ENCODE measurements at places on chromosomes 16 and 17. TPM values are rescaled to one million over a fixed set of nuclear protein-coding genes. Genes with fewer than 3 reads are reported as not detected.

Gene DHRS7C
- total RNA-seq, result not detected

DNA sequence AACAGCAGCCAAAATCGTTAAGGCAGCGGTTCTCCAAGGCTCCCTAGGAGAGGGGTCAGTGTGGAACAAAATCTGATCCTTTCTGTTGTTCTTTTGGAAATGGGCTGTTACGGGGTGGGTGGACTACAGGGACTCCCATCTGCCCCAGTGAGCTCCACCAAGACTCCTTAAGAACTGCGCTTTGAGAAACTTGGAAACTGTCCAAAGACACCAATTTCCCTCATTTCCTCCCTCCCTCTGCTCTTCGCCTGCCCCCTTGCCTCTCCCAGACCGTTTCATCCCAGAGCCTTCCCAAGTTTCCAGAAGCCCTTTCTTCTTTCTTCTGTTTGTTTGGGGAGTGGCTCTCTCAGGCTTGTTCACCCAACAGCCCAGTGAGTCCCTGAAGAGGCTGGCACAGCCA is 205.4 kb downstream of the COPRS start:
- no peaks in the 10 kb centered on the region for H3K4me1 ChIP-seq
- no peak overlapping the region for H3K4me3 ChIP-seq
- H3K27ac ChIP-seq, result no peak overlapping the region
- no peak for DNase-seq
- H3K27me3 ChIP-seq, result no peaks in the 10 kb centered on the region
- no peaks in the 10 kb centered on the region for H3K36me3 ChIP-seq

DNA sequence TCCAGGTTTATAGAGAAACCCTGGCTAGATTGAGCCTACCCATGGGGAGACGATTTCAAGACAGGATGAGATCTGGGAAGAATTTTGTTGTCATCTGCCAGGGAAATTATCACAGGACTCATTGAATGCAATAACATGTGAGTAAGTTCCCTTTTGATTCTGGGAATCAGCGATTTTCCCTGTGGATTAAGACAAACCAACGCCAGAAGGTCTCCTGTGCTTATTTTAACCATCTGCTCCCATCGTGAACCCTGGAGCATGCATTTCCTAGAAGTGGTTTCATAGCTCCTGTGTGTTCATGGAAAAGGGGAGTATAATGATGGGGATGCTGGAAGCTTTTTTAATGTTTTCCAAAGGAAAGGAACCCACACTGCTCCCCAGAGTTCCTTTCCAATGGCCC is 21.0 kb upstream of the ARHGAP44 start:
- H3K4me1 ChIP-seq, result no peaks in the 10 kb centered on the region
- DNase-seq, result no peak
- no peak overlapping the region for H3K4me3 ChIP-seq
- H3K27me3 ChIP-seq, result no peaks in the 10 kb centered on the region

DNA sequence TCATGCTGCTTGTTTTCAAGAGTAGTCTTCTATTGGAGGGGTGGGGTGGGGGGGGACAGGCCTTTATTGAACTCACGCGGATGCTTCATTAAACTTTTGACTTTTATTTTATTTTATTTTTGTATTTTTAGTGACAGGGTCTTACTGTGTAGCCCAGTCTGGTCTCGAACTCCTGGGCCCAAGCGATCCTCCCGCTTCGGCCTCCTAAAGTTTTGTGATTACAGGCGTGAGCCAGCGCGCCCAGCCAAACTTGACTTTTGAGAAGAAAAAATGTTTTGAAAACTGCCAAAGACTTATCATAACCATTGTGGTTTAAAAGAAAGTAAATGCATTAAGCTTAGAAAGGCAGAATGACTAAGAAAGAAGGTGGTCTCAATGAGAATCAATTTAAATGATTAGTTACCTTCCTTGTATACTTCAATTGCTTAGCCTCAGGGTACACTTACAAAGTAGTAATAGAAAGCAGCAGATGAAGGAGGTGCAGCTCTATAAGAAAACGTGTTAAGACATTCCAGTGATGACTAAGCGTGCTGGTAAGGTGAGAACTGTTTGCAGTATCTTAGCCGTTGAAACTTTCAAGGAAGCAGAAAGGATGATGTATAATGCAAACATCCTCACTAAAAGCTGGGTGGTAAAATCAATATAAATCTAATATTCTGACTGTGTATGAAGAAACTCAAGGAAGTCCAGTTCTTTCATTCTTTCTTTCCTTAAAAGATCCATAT is 1.2 kb downstream of the AP2B1 start:
- no peak for DNase-seq
- no peaks in the 10 kb centered on the region for H3K36me3 ChIP-seq
- no peak overlapping the region for H3K4me3 ChIP-seq
- H3K27ac ChIP-seq, result no peak overlapping the region

DNA sequence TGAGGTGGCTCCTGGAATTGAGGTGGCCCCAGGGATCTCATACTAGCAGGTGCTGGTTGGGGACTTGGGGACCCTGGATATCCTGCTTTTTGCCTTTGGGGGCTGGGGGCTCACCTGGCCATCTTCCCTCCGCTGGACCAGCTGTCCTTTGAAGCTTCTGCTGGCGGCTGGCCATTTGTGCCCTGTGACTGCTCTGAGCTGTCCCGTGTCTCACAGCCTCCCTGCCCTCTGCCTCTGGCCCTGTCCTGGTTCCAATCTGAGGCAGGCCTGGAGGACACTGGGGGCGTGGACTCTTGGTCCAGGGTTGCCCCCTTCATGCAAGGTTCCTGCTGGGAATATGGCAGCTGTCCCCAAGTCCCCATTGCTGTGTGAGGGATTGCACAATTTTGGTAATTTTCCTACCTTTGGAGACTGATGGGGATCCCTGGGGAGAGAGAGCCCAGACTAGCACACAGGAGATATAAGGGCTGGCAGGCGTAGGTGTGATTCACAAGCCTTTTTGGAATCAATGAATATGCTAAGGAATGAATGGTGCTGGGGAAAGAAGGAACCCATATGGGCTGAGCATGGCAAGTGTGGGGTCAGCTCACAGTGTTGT is 19.2 kb downstream of the ADCY7 start:
- no peak overlapping the region for H3K27ac ChIP-seq
- H3K4me3 ChIP-seq, result no peak overlapping the region
- H3K36me3 ChIP-seq, result no peaks in the 10 kb centered on the region
- no peaks in the 10 kb centered on the region for H3K4me1 ChIP-seq
- peak; percentile 50 for DNase-seq
- no peaks in the 10 kb centered on the region for H3K27me3 ChIP-seq

- H3K4me3 ChIP-seq, result peak within 1 kb of the TSS; percentile 48
- no peaks in the 10 kb centered on the region for H3K27me3 ChIP-seq
- peak; percentile 63 for DNase-seq
- peaks cover 5% of the 10 kb centered on the region for H3K4me1 ChIP-seq
These were observed at the start of gene CDH3 for GRCh38 chr16:68644715-68645493. TSS of gene CDH3 (plus strand) at chr16:68645310. CDS start at chr16:68645380, 70 bp downstream.

DNA sequence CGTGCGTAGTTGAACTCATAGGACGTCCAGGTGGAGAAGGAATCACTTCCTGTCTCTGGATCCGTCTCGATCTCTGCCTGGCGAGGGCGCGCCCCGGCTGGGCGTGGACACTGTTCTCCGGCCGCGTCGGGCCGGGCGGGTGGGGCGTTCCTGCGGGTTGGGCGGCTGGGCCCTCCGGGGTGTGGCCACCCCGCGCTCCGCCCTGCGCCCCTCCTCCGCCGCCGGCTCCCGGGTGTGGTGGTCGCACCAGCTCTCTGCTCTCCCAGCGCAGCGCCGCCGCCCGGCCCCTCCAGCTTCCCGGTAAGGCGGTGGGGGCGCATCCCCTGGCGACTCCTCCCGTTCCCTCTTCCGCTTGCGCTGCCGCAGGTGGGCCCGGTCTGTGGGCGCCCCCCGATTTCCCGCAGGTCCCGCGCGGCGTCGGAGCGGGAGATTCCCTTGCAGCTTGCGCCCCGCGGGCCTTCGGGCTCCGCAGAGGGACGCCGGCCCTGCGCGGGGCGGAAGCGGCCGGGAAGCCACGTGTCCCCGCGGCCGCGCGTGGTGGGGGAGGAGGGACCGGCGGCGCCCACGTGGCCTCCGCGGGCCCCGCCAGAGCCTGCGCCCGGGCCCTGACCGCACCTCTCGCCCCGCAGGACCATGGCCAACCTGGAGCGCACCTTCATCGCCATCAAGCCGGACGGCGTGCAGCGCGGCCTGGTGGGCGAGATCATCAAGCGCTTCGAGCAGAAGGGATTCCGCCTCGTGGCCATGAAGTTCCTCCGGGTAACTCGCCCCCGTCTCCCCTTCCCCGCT is at the start of gene NME2:
NME2 (plus strand) TSS at position 214 of the 789 bp plus-strand sequence; CDS start at position 634, 420 bp downstream.
- no peaks in the 10 kb centered on the region for H3K27me3 ChIP-seq
- DNase-seq, result peak; percentile 95
- peak within 1 kb of the TSS; percentile 90 for H3K27ac ChIP-seq
- peak within 1 kb of the TSS; percentile 97 for H3K4me3 ChIP-seq
- no peaks in the 10 kb centered on the region for H3K4me1 ChIP-seq

- H3K4me1 ChIP-seq, result no peaks in the 10 kb centered on the region
- no peak overlapping the region for H3K27ac ChIP-seq
- no peak overlapping the region for H3K4me3 ChIP-seq
- no peaks in the 10 kb centered on the region for H3K27me3 ChIP-seq
- no peaks in the 10 kb centered on the region for H3K36me3 ChIP-seq
These were observed 430.8 kb downstream of the WWOX start for GRCh38 chr16:78530283-78530682.

GRCh38 chr16:51464996-51465395 is 313.9 kb upstream of the SALL1 start:
- H3K36me3 ChIP-seq, result no peaks in the 10 kb centered on the region
- H3K27ac ChIP-seq, result no peak overlapping the region
- no peak for DNase-seq
- no peaks in the 10 kb centered on the region for H3K4me1 ChIP-seq

DNA sequence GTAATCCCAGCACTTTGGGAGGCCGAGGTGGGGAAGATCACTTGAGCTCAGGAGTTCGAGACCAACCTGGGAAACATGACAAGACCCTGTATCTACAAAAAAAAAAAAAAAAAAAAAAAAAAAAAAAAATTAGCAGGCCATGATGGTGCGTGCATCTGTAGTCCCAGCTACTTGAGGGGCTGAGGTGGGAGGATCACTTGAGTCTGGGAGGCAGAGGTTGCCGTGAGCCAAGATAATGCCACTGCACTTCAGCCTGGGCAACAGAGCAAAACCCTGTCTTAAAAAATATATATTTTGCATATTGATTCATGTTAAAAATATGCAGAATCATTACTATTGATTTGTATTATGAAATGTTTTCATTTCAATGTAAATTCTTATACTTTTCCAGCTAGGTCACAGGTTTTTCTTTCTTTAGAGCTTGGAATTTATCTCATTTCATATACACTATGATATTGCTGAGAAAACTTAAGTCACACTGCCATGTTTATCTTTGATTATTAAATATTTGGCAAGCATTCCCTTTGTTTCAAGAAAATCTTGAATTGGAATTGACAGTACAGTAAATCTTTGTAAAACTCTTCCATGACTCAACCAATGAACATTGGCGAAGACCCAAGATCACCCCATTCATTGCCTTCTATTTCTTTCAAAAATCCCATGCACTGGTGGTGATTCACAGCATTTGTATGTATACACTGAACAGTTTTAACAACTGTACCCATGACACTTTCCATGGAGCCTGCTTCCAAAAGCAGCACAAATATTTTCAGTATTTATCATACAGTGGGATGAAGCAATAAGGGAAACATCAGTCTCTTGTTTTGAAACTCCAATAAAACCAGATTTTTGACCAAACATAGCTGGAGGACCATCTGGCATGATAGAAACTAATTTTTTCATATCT is 83.5 kb upstream of the TNRC6A start:
- no peak overlapping the region for H3K4me3 ChIP-seq
- H3K27me3 ChIP-seq, result no peaks in the 10 kb centered on the region
- no peak for DNase-seq
- H3K4me1 ChIP-seq, result no peaks in the 10 kb centered on the region
- H3K36me3 ChIP-seq, result no peaks in the 10 kb centered on the region

- H3K27ac ChIP-seq, result no peak overlapping the region
- no peaks in the 10 kb centered on the region for H3K27me3 ChIP-seq
- H3K4me3 ChIP-seq, result no peak overlapping the region
- no peak for DNase-seq
- H3K36me3 ChIP-seq, result no peaks in the 10 kb centered on the region
These were observed 128.8 kb downstream of the ASIC2 start for GRCh38 chr17:33164169-33164881.

GRCh38 chr16:49491771-49492761 is 118.5 kb downstream of the C16orf78 start:
- H3K27ac ChIP-seq, result no peak overlapping the region
- no peaks in the 10 kb centered on the region for H3K36me3 ChIP-seq
- H3K27me3 ChIP-seq, result no peaks in the 10 kb centered on the region
- peak; percentile 61 for DNase-seq

- no peak overlapping the region for H3K27ac ChIP-seq
- no peak for DNase-seq
- no peaks in the 10 kb centered on the region for H3K27me3 ChIP-seq
- no peaks in the 10 kb centered on the region for H3K36me3 ChIP-seq
- H3K4me1 ChIP-seq, result peaks cover 7% of the 10 kb centered on the region
- no peak overlapping the region for H3K4me3 ChIP-seq
These were observed 9.8 kb upstream of the CBFB start for GRCh38 chr16:67019171-67019570.

Gene NECAB2
- 0.87 TPM for total RNA-seq

GRCh38 chr16:54123766-54124165 is 162.8 kb downstream of the IRX3 start:
- H3K27ac ChIP-seq, result no peak overlapping the region
- H3K4me1 ChIP-seq, result no peaks in the 10 kb centered on the region
- no peak overlapping the region for H3K4me3 ChIP-seq
- no peak for DNase-seq
- H3K36me3 ChIP-seq, result no peaks in the 10 kb centered on the region

Gene SLC2A4
- total RNA-seq, result 0.78 TPM

Gene KRTAP4-3
- total RNA-seq, result not detected

GRCh38 chr16:78100112-78100467 is 636 bp downstream of the WWOX start:
- H3K4me1 ChIP-seq, result peaks cover 4% of the 10 kb centered on the region
- DNase-seq, result no peak
- H3K27ac ChIP-seq, result peak overlapping the region; percentile 86
- no peaks in the 10 kb centered on the region for H3K27me3 ChIP-seq

Gene UMOD
- 3.6 TPM for total RNA-seq

DNA sequence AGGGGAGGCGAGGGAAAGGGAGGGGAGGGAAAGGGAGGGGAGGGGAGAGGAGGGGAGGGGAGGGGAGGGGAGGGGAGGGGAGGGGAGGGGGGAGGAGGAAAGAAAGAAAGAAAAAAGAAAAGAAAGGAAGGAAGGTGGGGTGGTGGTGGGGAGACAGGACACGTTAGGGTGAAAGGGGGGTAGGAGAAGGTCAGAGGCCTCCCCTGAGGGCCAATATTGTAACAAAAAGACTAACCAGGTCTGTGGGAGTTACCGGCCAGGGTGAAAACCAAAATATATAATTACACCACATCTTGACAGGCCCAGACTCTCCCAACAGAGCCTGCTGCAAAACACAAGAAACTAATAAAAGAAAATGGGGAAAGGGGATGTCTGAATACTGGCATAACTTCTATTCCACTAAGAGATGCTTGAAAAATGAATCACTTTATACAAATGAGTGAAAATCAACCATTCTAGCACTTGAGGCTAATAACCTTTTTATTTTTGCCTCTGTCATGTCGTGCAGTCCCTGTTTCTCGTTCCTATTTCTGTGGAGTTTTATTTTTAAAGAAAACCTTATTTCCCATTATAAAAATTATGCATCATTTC is 10.0 kb downstream of the WDR45B start:
- H3K27ac ChIP-seq, result peak overlapping the region; percentile 8
- H3K4me1 ChIP-seq, result peaks cover 15% of the 10 kb centered on the region
- H3K36me3 ChIP-seq, result peaks cover 17% of the 10 kb centered on the region

Data from pancreas (tissue), 10 donors.